Activated T-cell treated with anti-CD3 and anti-CD28 coated beads, Interleukin-2, amount 50 U/mL, for 72 hours (primary cell): ENCODE measurements at places on chromosomes 3 and 15. TPM values are rescaled to one million over a fixed set of nuclear protein-coding genes. Genes with fewer than 3 reads are reported as not detected.

- no peak overlapping the region for H3K4me3 ChIP-seq
- H3K27me3 ChIP-seq: peaks cover 20% of the 10 kb centered on the region
- no peak for DNase-seq
- no peaks in the 10 kb centered on the region for H3K4me1 ChIP-seq
These were observed 25.8 kb downstream of the LRRK1 start for GRCh38 chr15:100944986-100945385.

GRCh38 chr15:45425135-45425534 lies 46.8 kb upstream of the GATM start:
- H3K36me3 ChIP-seq: no peaks in the 10 kb centered on the region
- H3K27me3 ChIP-seq: no peaks in the 10 kb centered on the region
- peaks cover 3% of the 10 kb centered on the region for H3K4me1 ChIP-seq
- H3K4me3 ChIP-seq: no peak overlapping the region

DNA sequence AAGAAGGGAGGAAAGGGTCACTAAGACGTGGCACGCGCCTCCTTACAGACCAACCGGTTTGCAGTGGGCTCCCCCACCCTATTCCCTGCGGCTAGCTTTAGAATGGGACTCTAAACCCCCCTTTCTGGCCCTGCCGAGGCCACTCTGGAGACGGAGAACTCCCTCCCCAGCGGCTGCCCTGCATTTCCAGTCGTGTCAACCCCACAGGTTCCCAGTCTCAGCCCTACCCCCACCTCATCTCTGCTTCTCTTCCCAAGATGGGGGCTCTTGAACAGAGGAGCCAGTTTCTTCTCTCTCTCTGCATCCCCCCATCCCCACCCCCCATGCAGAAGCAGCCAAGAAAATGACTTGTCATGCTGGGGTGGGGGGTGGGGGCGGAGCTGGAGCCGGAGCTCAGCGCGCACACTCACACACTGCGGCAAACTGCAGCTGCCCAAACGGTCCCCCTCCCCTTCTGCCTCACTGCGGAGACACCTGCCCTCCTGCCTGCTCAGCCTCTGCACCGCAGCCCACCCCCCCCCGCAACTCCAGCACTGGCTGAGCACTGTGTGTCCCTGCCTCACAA lies 871 bp downstream of the MAP1A start:
- H3K36me3 ChIP-seq: no peaks in the 10 kb centered on the region
- no peak overlapping the region for H3K27ac ChIP-seq
- DNase-seq: peak; percentile 21
- peaks cover 38% of the 10 kb centered on the region for H3K27me3 ChIP-seq
- H3K4me3 ChIP-seq: peak overlapping the region; percentile 83
- H3K4me1 ChIP-seq: peaks cover 52% of the 10 kb centered on the region

DNA sequence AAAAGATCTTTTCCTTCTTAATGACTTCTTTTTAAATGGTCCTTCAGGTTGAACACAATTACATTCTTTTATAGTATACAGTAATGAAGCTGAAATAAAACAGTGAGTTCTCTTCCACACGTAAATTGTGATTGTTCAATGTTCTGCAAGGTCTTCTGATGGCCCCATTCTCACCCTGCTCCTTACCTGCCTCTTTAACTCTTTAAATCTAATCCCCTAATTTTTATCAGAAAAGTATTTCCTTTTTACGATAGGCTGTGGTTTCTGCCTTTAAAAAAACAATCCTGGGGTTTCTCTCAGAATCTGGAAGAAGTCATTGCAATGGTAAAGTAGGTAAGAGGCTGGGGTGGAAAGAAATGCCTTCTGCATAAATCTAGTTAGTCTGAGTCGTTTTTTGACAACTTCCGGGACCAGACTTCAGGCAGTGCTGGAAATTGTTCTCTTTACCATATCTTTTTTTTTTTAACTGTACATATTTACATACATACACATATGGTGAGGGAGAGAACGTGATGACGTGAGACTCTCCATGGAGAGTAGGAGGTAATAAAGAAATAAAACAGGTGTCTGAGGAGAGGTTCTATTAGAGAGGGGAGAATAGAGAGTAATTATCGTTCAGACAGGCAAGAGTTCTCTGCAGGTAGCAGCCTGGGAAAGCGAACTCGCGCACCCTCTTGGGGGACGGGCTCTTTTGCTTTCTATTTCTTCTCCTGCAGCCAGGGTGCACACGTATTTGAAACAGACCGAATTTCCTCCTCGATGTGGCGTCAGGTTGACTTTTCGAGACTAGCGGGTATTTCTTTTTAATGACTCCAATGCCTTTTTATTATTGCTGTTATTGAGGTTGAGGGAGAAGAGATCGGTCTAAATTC lies at the start of gene SIDT1:
Gene SIDT1, plus strand, starts transcription at position 730 of the 872 bp plus-strand sequence. CDS start 467 bp downstream, outside the sequence.
- DNase-seq: peak; percentile 76
- peak within 1 kb of the TSS; percentile 94 for H3K4me3 ChIP-seq
- H3K4me1 ChIP-seq: peaks cover 48% of the 10 kb centered on the region
- H3K36me3 ChIP-seq: peaks cover 10% of the 10 kb centered on the region
- H3K27me3 ChIP-seq: no peaks in the 10 kb centered on the region
- peak within 1 kb of the TSS; percentile 98 for H3K27ac ChIP-seq

DNA sequence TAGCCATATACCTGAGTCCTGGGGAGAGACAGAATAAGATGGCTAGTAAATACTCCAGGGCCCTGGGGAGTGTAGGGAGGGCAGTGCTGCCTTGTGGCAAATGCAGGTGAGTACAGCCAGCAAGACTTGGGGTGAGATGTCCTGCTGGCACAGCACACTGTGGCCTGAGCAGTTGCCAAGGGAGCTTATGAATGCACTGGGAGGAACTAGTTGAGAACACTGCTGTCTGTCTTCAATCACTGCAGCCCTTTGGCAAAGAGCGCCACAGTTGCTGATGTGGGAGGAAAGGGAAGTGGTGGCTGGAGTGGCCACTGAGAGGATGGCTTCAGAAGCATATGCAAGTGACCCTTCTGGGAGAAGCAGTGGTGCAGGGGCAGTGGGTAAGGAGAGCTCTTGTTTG lies 264.6 kb downstream of the RORA start:
- H3K36me3 ChIP-seq: no peaks in the 10 kb centered on the region
- no peak overlapping the region for H3K27ac ChIP-seq
- H3K27me3 ChIP-seq: peaks cover 19% of the 10 kb centered on the region

GRCh38 chr15:48563934-48564333 lies 81.6 kb downstream of the FBN1 start:
- DNase-seq: no peak
- H3K36me3 ChIP-seq: no peaks in the 10 kb centered on the region

- H3K36me3 ChIP-seq: no peaks in the 10 kb centered on the region
- H3K27ac ChIP-seq: no peak overlapping the region
- peaks cover 19% of the 10 kb centered on the region for H3K27me3 ChIP-seq
- H3K4me3 ChIP-seq: no peak overlapping the region
- no peak for DNase-seq
These were observed 67.0 kb upstream of the SLC25A26 start for GRCh38 chr3:66153481-66154443.

GRCh38 chr3:15434756-15435155 lies 7.4 kb downstream of the EAF1 start:
- H3K27ac ChIP-seq: no peak overlapping the region
- H3K4me1 ChIP-seq: peaks cover 26% of the 10 kb centered on the region
- H3K36me3 ChIP-seq: peaks cover 35% of the 10 kb centered on the region
- no peak for DNase-seq
- no peak overlapping the region for H3K4me3 ChIP-seq
- no peaks in the 10 kb centered on the region for H3K27me3 ChIP-seq

DNA sequence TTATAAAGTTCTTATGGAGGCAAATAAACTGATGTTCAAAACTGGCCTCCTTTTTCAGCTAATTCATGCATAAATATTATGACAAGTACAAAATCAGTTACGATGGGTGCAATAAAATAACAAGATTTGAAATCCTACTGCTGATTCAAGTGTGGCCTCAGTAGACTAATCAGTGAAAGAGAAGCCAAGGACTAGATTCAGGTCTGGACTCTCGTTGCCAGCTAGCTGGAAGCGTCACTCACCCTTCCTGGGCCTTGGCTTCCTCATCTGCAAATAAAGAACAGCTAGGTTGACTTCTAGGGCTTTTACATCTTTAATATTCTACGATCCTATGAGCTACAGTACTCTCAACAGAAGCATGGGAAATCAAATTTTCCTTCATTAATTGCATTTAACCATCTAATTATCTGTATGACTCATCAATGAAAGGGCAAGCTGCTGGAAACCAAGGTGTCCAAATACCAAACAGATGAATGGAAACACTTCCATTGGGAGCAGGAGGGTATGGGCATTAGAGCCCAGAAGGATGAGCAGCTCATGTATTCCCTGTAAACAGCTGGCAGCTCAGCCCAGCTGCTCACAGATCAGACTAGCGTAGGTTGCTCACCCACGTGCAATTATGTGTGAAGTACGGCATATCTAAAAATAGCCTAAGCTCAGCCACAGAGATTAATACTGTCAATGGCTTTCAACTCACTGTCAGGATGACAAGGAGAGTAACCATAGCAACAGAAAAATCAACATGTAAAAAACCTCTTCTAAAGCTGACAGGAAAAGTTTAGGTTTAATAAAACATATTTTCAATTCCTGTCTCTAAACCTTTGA lies 294.8 kb downstream of the PLCL2 start:
- H3K27me3 ChIP-seq: no peaks in the 10 kb centered on the region
- peaks cover 30% of the 10 kb centered on the region for H3K4me1 ChIP-seq
- no peak overlapping the region for H3K4me3 ChIP-seq
- H3K27ac ChIP-seq: no peak overlapping the region
- H3K36me3 ChIP-seq: peaks cover 5% of the 10 kb centered on the region

DNASE1L3 gene
- total RNA-seq: not detected
